Eye (tissue), 1 donor: ENCODE measurements at places on chromosomes 6 and 20.

DNA sequence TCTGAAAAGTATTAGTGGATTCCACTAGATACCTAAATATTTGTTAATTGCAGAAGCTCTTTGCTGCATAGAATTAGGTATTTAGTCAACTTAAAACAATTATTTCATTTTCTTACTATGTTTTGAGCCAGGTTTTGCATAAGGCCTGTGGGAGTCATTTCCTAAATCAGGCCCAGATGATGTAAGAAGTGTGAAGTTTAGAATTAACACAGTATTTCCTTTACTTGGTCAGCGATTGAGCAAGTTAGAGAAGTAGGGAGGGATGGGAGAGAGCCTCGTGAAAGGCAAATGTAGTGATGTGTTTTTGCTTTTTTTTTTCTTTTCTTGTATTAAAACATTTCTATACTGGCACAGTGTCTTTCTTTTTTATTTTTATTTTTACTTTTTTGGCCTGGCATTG lies 711.1 kb downstream of the HDGFL1 start:
- no peak for DNase-seq

GRCh38 chr6:74742793-74743508 lies 462.9 kb downstream of the COL12A1 start:
- DNase-seq, result no peak

DNA sequence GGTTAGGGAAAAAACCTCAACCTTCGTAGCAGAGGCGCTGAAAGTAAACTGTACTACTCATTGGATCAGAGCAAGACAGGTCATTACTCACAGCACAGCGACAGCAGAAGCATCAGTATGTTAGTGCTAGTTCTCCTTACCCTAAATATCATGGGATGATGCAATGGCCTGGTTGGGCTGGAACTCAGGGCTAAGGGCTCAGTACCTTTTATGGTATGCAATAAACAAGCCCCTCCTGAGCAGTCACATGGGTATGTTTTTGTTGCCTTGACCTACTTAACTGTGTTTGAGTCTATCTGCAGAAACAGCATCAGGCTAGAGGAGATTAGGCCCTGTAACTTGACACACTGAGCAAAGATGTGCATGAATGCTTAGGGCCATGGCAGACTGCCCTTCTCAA lies 369.4 kb upstream of the IMPG1 start:
- DNase-seq, result peak; percentile 29

GRCh38 chr6:36118550-36119107 lies 11.7 kb upstream of the MAPK13 start:
- no peak for DNase-seq

- no peak for DNase-seq
These were observed 144.0 kb downstream of the LRRC1 start for GRCh38 chr6:53938810-53939209.

GRCh38 chr6:33768644-33769120 lies 20.2 kb downstream of the LEMD2 start:
- DNase-seq, result peak; percentile 88

DNA sequence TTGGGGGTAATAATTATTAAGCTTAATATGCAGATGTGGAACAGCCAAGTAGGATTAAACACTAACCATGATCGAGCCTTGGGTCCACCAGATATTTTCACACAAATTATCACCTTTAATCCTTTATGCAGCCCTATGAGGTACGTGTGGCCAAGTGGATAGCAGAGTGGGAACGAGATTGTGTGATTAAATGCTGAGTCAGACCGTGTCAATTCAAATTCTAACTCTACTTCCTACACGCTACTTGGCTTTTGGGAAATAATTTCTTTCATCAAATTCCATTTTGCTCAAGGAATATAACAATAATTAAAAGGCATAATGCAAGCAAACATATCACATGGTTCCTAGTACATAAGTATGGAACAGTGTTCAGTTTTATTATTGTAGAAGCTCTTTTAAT lies 329.2 kb downstream of the CBLN4 start:
- DNase-seq, result no peak

- DNase-seq, result no peak
These were observed 82.3 kb upstream of the CLDN20 start for GRCh38 chr6:155181498-155181897.

GRCh38 chr6:75266716-75267291 lies 17.8 kb downstream of the TMEM30A start:
- peak; percentile 74 for DNase-seq

DNA sequence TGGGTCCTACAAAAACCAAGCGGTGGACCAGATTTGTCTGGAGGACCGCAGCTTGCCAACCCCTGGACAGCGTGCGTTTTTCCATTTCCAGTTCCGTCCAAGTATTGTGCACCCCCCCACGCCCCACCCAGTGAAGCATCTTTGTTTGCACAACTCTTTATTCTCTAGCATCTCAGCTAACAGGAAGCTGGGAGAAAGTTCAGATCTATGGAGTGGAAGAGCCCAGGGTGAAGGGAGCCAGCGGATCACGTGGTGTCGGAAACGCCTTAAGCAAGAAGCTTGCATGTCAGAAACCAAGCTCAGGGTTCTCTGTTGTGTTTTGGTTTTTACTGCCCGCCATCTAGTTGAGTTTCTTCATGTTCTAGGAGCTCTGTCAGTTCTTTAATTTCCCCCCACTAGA lies 29.9 kb downstream of the ARID1B start:
- DNase-seq, result no peak

DNA sequence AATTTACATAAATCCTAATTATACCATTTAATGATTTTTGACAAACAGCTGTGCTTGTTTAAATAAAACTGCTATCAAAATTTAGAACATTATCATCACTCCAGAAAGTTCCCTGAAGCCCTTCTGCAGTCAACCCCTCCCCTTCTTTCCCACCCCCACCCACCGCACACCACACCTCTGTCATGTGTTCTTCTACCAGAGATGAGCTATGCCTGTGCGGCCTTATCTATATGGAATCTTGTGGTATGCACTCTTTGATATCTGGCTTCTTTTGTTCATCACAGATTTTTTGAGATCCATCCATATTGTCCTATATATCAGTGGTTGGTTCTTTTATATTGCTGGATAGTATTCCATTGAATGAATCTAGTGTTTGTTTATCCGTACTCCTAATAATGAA lies 7.2 kb downstream of the MYLIP start:
- no peak for DNase-seq

DNA sequence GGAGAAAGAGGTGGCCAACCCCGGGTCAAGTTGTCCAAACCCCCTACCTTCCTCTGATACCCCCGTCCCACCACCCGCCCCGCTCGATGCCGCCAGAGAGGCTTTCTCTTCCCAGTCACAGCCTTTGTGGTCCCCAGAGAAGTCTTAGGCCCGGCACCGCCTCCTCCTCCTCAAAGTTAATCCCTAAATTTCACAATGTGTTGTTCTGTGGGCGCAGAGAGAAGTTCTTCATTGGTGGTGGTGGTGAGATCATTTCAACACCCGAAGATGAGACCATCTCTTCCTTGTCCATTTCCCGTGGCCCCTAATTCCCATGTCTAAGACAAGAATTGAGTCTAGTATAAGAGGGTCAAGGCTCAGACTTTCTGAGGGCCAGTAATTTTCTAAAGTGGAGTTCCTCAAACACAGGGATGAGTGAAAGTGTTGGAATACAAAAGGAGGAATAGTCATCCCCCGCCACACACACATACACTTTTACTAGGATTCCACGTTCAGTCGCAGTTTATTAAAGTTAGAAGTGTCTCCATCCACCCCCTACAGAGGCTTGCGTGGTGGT lies 10.4 kb downstream of the TRIM31 start:
- DNase-seq, result peak; percentile 43

- no peak for DNase-seq
These were observed 106.5 kb downstream of the TCP11 start for GRCh38 chr6:35034411-35035191.

- DNase-seq, result no peak
These were observed at the start of gene CNR1 for GRCh38 chr6:88165844-88166492. Gene CNR1 (minus strand): TSS chr6:88166347. CDS start chr6:88145274, 21,073 bp downstream.

DNA sequence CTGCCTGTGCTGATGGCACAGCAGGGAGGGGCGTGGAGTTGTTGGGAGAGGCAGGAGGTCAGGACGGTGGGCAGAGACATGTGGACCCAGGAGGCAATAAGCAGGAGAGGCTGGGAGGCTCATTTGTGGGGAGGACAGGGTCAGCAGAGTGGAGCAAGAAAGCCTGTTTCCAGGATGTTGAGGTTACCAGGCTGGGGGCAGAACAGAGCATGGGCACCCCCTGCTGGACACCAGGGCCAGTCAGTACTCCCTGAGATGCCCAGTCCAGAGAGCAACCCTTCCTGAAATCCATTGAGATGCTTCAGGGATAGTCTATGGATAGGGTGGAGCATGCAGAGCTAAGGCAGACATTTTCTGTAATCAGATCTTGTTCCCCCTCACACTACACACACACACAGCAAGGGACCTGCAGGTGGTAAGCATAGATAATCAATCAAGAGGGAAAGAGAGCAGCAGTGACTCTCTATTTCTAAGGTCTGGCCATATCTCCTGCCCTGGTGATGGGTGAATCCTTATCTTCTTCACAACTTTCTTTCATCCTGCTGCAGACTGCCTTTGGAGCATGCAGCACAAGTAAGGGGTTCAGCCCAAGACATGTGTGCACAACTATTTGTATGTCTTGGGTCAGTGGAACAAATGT lies 41.7 kb downstream of the MOCS1 start:
- peak; percentile 71 for DNase-seq

DNA sequence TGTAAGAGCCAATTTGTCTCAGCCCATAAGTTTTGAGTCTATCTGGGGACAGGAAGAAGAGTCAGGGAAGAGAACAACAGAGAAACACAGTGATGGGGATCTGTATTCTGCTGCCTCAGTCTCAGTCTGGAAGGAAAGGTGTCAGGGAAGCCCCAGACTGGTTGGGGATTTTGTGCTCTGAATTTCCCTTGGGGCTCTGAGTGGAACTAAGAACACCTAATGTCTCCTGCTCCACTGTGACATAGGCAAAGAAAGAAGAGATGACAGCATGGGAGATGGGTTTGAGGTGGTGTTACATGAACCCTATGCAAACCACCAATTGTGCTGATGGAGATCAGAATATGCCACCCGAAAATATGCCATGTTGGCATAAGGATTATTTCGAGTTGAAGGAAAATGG lies 139.5 kb upstream of the MYLIP start:
- no peak for DNase-seq

- no peak for DNase-seq
These were observed 258.3 kb downstream of the NFATC2 start for GRCh38 chr20:51284176-51284575.

GRCh38 chr20:2984956-2985661 lies 58.3 kb upstream of the GNRH2 start:
- no peak for DNase-seq

- DNase-seq, result peak; percentile 81
These were observed 59.4 kb downstream of the PDSS2 start for GRCh38 chr6:107399935-107400334.
